ENCODE measurements at places on chromosomes 4 and X. TPM values are rescaled to one million over a fixed set of nuclear protein-coding genes. Genes with fewer than 3 reads are reported as not detected.

The F11 gene
- polyA plus RNA-seq = not detected

The APLN gene
- 1.8 TPM for polyA plus RNA-seq

The WAS gene
- polyA plus RNA-seq = 0.09 TPM

The PPA2 gene
- 68.7 TPM for polyA plus RNA-seq

The HS3ST1 gene
- polyA plus RNA-seq = 2.0 TPM

The FRAS1 gene
- polyA plus RNA-seq = 4.1 TPM

The ATOH1 gene
- polyA plus RNA-seq = not detected

The MAGEH1 gene
- polyA plus RNA-seq = 6.2 TPM

The DACH2 gene
- 0.08 TPM for polyA plus RNA-seq

DNA sequence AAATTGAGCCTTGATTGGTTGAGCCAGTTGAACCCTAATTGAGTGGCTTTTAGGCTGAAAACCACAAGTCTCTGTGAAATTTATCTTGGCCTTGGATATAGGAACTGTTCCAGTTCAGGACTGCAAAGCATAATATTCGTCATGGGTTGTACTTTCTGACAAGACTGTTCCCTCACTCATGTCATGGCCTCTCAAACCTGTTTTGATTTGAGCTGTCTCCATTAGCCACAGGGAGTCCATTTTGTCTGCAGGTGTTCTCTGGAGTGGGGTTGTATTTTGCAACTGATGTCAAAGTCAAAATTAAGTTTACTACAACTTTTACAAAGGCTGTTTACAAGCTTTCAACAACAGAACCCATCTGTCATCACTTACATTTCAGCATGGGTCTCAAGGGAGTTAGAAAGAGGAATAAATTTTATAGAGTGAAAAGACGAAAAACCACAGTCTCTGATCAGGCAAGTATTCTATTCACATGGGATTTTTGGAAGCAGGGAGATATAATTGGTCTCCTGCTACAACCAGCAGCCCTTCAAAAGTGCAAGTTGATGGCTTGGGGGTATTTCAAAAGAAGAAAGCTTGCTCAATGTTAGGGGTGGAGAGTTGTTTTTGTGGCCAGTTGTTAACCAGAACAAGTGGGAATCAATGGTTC, 1716.3 kb downstream of the C4orf33 start:
- H3K27ac ChIP-seq = no peak overlapping the region
- no peaks in the 10 kb centered on the region for H3K36me3 ChIP-seq
- H3K27me3 ChIP-seq = no peaks in the 10 kb centered on the region
- no peak for DNase-seq
- no peaks in the 10 kb centered on the region for H3K4me1 ChIP-seq

- H3K27ac ChIP-seq = no peak overlapping the region
- no peak for DNase-seq
- no peak overlapping the region for H3K4me3 ChIP-seq
- no peaks in the 10 kb centered on the region for H3K27me3 ChIP-seq
Observed at GRCh38 chr4:156692016-156692415, 279.6 kb downstream of the PDGFC start.

- H3K4me3 ChIP-seq = peak overlapping the region; percentile 22
- no peaks in the 10 kb centered on the region for H3K36me3 ChIP-seq
- peaks cover 12% of the 10 kb centered on the region for H3K4me1 ChIP-seq
- H3K27ac ChIP-seq = no peak overlapping the region
Observed at GRCh38 chrX:119482041-119482440, 13.8 kb downstream of the SLC25A5 start.

- H3K27me3 ChIP-seq = no peaks in the 10 kb centered on the region
- DNase-seq = no peak
- no peak overlapping the region for H3K4me3 ChIP-seq
- peaks cover 56% of the 10 kb centered on the region for H3K4me1 ChIP-seq
Observed at GRCh38 chr4:176782794-176783193, 9.9 kb downstream of the VEGFC start.

DNA sequence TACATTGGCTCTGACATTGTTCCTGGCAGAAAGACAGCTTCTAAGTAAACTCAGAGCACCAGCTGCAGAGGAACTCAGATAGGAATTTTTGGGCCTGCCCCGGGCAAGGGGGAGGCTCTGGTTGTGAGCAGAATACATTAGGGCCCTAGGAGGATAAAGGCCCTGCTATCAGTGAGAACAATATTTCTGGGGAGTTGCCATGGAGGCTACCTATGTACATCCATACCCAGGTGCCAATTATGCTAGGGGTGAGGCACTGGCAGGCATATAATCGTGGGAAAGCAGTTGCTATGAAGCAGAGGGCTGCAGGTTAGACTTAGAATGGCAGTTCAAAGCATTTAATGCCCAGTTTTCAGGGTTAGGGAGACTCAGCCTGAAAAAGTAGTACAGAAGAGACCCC, 273.5 kb upstream of the EDA2R start:
- no peaks in the 10 kb centered on the region for H3K27me3 ChIP-seq
- DNase-seq = no peak
- no peaks in the 10 kb centered on the region for H3K36me3 ChIP-seq
- no peak overlapping the region for H3K4me3 ChIP-seq

DNA sequence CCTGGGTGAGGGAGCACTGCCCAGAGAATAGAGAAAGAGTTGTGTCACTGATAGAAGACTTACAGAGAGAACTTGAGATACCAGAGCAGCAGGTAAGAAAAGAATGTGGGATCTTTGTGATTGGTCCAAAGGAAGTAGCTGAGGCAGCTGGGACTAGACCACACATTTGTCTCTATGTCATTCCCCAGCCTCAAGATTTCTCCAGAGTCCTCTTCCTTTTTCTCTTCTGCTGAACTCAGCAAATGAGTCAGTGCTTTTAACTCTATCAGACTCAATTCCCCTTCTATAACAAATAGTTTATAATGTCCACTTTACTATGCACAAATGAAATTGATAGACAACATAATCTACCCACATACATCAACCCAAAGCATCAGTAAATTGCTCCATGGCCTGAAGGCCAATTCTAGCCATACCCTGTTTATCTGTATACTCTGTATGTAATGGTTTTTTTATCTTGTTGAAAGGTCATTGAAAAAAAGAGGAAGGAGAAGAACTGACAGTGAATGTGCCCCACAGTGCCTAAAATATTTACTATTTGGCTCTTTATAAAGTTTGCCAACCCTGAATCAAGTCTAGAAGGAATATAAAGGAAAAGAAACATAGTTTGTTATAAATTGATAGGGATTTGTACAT, 38.2 kb downstream of the ETDC start:
- DNase-seq = no peak
- peaks cover 3% of the 10 kb centered on the region for H3K4me1 ChIP-seq
- H3K36me3 ChIP-seq = no peaks in the 10 kb centered on the region
- H3K4me3 ChIP-seq = no peak overlapping the region
- no peak overlapping the region for H3K27ac ChIP-seq

DNA sequence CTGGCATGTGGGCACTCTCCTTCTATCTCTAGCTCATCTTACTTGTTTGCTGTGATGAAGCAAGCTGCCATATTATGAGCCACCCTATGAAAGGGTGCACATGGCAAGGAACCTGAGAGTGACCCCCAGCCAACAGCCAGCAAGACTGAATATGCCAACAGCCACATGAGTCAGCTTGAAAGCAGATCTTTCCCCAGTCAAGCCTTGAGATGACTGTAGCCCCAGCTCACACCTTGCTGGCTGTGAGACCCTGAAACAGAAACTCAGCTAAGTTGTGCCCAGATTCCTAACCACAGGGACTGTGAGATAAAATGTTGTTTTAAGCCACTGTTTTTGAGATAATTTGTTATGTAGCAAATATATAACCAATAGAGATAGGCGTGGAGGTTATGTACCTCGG, 36.2 kb downstream of the KDM5C start:
- H3K27ac ChIP-seq = no peak overlapping the region
- no peak for DNase-seq
- H3K4me1 ChIP-seq = peaks cover 14% of the 10 kb centered on the region
- H3K27me3 ChIP-seq = no peaks in the 10 kb centered on the region
- H3K4me3 ChIP-seq = no peak overlapping the region

GRCh38 chrX:45400027-45400779, 199.5 kb upstream of the DIPK2B start:
- H3K36me3 ChIP-seq = no peaks in the 10 kb centered on the region
- H3K27me3 ChIP-seq = peaks cover 4% of the 10 kb centered on the region
- DNase-seq = no peak
- H3K4me3 ChIP-seq = no peak overlapping the region
- H3K4me1 ChIP-seq = no peaks in the 10 kb centered on the region

DNA sequence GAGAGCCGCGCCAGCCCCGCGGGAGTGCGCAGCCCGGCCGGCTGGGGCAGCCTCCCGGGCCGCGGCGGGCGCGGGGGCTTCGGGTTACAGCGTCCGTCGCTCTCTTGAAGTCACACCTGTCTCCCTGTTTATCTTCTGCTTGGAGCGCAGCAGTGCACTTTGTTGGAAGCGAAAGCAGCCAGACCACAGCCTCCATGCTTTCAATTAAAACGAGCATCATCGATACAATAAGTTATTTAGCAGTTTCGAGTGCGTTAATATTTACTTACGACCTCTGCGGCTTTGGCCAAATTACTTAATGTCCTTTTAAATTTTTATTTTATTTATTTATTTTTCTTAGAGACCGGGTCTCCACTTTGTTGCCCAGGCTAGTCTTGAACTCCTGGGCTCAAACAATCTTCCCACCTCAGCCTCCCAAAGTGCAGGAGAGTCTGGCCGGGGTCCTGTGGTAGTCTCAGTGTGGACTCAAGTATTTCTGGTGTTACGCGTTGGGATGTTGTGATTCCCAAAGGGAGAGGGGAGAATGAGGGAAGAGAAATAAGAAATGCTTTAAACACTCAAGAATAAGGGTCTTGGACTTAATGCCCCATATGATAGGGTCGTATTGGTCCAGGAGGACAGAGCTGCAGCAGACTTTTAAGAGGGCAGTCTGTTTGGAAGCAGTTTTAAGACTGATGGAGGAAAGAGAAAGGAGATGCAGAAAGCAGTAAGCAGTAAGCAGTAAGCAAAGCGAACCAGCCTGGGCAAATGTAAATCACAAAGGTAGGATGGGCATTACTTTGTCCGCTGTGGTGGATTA, 504 bp upstream of the PDLIM3 start:
- DNase-seq = no peak
- peaks cover 39% of the 10 kb centered on the region for H3K27me3 ChIP-seq
- H3K27ac ChIP-seq = no peak overlapping the region
- H3K4me1 ChIP-seq = no peaks in the 10 kb centered on the region

DNA sequence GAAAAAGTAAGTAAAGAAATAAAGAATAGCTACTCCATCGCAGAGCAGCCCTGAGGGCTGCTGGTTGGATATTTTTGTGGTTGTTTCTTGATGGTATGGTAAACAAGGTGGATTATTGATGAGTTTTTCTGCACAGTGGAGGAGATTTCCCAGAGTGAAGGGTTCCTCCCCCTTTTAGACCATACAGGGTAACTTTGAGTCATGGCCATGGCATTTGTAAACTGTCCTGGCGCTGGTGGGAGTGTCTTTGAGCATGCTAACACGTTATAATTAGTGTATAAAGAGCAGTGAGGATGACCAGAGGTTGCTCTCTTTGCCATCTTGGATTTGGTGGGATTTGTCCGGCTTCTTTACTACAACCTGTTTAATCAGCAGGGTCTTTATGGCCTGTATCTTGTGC, 128.2 kb downstream of the ASMT start:
- H3K4me1 ChIP-seq = no peaks in the 10 kb centered on the region
- H3K4me3 ChIP-seq = no peak overlapping the region
- no peaks in the 10 kb centered on the region for H3K36me3 ChIP-seq
- no peaks in the 10 kb centered on the region for H3K27me3 ChIP-seq
- H3K27ac ChIP-seq = no peak overlapping the region

DNA sequence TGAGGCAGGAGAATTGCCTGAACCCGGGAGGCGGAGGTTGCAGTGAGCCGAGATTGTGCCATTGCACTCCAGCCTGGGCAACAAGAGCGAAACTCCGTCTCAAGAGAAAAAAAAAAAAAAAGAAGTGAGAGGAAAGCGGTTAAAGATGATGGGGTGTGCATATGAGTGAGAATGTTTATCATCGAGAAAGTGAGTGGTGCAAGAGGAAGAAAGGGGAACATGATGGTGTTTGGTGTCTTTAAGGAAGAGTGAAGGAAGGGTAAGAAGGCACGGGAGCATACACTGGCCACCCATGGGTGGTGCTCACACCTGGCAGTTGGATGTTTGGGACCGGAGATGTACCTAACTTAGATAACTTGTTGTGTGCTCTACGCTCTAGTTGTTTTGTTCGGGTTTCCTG, 62.2 kb downstream of the STOX2 start:
- H3K4me1 ChIP-seq = no peaks in the 10 kb centered on the region
- no peaks in the 10 kb centered on the region for H3K27me3 ChIP-seq
- H3K4me3 ChIP-seq = no peak overlapping the region
- H3K36me3 ChIP-seq = no peaks in the 10 kb centered on the region

- no peak overlapping the region for H3K27ac ChIP-seq
- H3K4me3 ChIP-seq = no peak overlapping the region
- H3K36me3 ChIP-seq = no peaks in the 10 kb centered on the region
- no peaks in the 10 kb centered on the region for H3K27me3 ChIP-seq
- H3K4me1 ChIP-seq = no peaks in the 10 kb centered on the region
Observed at GRCh38 chr4:67275179-67275750, 270.0 kb downstream of the CENPC start.

DNA sequence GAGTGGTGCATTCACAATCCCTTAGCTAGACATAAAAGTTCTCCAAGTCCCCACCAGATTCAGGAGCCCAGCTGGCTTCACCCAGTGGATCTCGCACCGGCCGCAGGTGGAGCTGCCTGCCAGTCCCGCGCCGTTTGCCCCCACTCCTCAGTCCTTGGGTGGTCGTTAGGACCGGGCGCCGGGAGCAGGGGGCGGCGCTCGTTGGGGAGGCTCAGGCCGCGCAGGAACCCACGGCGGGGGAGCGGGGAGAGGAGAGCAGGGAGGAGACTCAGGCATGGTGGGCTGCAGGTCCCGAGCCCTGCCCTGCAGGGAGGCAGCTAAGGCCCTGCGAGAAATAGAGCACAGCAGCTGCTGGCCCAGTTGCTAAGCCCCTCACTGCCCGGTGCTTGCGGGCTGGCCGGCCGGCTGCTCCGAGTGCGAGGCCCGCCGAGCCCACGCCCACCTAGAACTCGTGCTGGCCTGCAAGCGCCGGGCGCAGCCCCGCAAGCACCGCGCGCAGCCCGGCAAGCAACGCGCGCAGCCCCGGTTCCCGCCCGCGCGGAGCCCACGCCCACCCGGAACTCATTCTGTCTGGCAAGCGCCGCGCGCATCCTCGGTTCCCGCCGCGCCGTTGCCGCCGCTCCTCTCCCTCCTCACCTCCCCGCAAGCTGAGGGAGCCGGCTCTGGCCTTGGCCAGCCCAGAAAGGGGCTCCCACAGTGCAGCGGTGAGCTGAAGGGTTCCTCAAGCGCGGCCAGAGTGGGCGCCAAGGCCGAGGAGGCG, 153.5 kb downstream of the SLC7A11 start:
- H3K36me3 ChIP-seq = no peaks in the 10 kb centered on the region
- H3K4me1 ChIP-seq = peaks cover 3% of the 10 kb centered on the region
- no peak overlapping the region for H3K27ac ChIP-seq
- no peak overlapping the region for H3K4me3 ChIP-seq
- DNase-seq = no peak

DNA sequence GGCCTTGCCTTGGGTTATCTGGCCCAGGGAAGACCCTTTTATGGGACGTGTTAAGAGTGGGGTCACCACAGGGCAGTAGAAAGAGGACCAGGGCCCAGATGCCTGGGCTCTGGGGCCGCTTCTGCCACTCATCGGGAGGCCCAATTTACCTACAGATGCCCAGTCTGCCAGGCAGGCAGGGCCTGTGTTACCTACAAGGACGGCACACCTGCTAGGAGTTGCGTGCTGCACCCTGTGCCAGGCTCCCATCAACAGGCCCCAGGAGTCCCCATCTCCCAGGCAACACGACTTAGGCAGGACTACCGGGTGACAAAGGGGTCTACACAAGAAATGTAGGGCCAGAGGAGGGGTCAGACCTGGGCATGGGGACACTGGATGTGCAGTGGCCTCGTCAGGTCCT, 34.6 kb downstream of the WDR1 start:
- H3K4me1 ChIP-seq = no peaks in the 10 kb centered on the region
- H3K4me3 ChIP-seq = no peak overlapping the region
- no peak for DNase-seq
- H3K36me3 ChIP-seq = peaks cover 83% of the 10 kb centered on the region
- no peaks in the 10 kb centered on the region for H3K27me3 ChIP-seq

Measured in keratinocyte (primary cell).